ENCODE measurements at places on chromosomes 6 and 20.
A peak's percentile ranks its signal among the peaks of the same experiment; 100 is the strongest.

GRCh38 chr6:42331019-42331418 lies 113.4 kb upstream of the MRPS10 start:
- DNase-seq: no peak

DNA sequence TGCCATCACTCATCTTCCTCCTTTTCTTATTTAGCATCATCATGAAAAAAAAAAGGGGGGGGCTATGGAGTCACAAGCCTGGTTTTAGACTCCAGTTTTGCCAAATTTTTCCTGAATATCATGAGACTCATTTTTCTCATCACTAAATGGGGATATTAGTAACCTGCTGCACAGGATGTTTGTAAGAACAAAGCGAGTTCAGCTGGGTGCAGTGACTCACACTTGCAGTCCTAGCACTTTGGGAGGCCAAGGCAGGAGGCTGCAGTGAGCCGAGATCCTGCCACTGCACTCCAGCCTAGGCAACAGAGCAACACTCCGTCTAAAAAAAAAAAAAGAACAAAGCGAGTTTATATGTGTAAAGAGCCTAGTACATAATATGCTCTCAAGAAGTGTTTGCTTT lies 82.8 kb downstream of the TFAP2A start:
- no peak for DNase-seq

DNA sequence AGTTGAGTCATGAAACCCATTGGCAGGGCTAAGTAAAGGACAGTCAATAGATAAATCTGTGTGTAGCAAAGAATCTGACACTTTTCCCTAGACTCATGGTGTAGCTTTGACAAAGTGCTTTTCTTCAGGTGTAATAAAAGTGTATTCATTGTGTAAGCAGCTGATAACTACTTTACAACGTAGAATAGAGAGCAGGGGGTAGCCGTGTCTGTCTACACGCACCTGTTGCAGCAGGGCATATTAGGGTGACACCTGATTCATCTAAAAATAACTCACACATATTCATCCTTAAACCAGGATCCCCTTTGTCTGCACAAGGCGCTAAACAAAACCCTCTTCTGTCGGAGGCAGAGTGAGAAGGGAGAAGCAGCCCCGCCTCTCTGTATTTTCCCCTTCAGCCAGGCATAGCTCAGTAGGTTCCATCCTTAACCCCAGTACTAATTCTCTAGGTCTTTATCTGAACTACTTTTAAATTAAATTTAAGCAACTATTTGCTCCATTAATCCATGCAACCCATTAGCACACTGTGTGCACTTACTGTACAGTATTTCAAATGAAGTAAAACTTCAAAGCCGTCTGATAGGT lies 306.7 kb upstream of the SASH1 start:
- DNase-seq: no peak

DNA sequence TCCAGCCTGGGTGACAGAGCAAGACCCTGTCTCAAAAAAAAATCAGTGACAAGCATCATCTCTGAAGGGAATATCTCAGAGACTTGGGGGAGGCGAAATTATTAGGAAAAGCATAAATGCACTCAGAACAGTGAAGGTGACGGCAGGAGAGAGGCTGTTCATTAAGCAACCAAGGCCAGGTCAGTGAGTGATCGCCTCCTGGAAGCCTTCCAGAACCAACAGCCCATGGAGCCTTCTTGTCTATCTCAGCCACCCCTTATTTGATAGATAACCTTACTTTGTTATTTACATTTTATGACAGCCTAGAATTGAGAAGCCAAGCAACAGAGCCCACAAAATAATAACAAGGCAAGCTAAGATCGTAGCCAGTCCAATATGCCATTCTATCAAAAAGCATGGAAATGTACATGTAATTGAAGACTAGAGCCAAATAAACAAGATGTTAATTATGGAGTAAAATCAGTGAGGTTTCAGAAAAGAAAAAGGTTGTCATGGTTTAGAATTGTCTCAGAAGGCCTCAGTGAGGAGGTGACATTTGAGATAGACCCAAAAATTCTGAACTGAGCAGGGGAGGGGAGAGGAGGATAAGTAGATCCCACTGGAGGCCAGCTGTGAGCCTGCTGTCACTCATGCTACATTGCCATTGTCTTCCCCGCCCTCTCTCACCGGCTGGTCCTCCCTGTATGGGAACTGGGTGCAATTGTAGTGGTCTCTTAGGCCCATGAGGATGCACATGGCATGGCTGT lies 17.8 kb downstream of the BNIP5 start:
- DNase-seq: no peak

- no peak for DNase-seq
These were observed 172.2 kb downstream of the KIF6 start for GRCh38 chr6:39553029-39553428.

DNA sequence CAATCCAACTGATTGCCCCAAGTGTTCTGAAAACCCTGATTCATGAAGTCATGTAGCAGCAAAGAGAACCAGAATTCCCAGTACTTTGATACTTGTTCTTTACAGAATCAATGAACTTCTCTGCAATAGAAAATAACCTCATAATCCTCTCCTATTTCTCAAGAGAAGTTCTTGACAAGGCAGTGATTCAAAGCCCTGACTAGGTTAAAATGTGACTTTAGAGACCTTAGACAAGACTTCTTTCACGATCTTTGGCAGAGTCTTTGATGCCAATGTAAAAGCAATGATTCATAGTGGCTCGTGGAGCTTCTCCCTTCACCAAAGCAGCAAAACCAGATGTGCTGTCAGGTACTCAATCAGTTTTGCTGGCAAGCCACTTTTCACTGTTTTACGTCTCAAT lies 95.2 kb downstream of the CDK19 start:
- DNase-seq: no peak

GRCh38 chr6:160177220-160177619 lies 55.6 kb downstream of the SLC22A1 start:
- no peak for DNase-seq

- DNase-seq: no peak
These were observed 101.1 kb downstream of the CDK19 start for GRCh38 chr6:110714143-110714542.

DNA sequence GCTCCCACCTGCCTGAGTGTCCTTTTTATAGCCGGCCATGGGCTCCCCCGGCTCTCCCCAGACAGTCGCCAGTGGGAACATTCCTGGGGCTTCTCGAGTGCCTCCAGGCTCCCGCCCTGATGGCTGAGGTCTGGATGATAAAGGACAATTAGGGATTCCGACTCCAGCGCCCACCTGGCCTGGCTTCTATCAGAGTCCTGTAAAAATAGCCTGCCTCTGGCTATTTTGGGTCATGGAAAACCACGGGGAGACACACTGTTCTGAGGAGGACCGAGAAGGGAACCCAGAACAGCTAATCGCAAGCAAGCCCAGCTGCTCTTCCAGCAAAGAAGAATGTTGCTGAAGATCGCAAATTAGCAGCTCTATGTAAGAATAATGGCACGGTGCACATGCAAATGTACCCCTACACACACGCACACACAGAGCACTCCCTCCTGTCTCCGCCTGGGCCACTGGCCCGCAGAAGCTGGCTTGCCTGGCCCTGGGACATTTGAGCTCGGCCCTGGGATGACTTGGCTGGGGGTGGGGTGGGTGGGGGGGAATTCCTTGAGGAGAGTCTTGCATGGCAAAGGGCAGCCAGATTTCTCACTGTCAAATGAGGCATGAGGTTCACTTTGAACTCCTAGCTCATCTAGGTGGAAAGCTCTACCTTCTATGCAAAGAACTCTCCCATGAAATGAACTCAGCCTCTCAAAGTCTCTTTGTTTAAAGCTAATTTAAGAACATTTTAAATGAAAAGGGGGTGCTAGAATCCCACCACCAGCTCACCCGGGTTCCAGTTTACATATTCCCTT lies 55.3 kb downstream of the CTCFL start:
- no peak for DNase-seq

GRCh38 chr6:154289818-154290508 lies 66.6 kb downstream of the IPCEF1 start:
- no peak for DNase-seq

DNA sequence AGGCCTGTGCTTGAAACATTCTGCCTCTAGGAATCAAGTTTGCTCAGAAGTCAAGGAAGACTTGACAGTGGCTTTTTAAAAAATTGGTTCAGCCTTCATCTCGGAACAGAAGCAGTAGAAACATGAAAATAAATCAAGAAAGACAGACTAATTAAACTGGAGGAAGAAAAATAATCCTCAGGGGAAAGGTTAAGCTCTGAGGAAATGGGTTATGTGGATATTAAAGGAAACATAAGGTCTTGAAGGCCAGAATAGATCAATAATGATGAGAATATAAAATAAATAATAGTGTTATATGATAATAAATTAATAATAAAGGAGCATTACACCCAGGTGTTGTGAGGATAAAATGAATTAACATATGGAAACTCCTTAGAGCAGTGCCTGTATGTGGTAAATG lies 121.7 kb downstream of the GPR63 start:
- no peak for DNase-seq

- no peak for DNase-seq
These were observed 2.5 kb downstream of the MYLK4 start for GRCh38 chr6:2748183-2748582.

DNA sequence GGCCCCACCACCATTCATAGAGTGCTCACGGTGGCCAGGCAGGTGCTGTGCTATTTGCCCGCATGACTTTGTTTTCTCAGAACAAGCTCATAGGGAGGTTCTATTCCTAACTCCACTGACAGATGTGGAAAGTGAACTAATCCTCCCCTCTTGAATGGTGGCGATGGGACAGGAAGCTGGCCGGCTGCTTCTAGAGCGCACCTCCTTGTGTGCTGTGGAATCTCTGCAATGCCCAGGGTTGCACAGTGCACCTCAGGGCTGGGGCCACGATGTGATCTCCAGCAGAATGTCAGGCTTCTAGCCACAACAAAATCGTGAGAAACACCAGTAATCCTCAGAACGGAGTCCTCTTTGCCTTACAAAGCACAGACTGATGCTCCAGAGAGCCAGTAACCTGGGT lies 53.8 kb upstream of the SLC22A23 start:
- DNase-seq: no peak

- peak; percentile 27 for DNase-seq
These were observed 7.3 kb downstream of the MTCH1 start for GRCh38 chr6:36978421-36979346.

GRCh38 chr20:57309544-57310115 lies 20.0 kb upstream of the SPO11 start:
- no peak for DNase-seq

GRCh38 chr20:48002517-48002970 lies 217.3 kb upstream of the SULF2 start:
- no peak for DNase-seq

DNA sequence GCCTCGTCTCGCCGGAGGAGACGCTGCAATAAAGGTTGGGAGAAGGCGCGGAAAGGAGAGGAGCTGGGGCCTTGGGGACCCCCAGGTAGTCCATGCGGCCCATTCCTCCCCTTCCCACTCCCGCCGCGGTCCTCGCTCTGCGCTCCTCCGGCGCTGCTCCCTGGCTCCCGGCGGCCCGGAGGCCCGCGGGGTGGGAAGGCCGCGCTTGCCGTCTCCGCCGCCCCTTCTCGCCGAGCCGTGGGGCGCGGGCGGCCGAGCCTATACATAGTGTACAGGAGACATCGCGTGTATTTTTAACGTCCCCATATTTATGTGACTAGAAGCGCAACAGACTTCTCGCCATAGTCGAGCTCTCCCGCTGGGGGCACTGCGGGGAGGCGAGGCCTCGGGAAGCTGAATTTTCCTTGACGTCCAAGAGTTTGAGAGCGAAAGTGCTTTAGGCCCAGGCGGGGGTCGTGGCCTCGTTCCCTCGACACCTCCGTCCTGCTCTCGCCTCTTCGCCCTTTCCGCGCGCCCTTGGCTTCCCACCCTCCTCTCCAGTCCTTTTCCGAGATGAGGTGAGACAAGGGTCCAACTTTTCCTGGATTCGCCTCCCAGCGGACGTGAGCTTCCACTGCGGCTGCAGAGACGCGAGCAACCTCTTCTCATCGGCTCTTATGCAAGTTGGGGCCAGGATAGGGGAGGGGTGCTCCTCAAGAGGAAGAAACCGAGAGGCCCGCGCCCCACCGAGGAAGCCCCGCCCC lies 29.0 kb downstream of the SLC12A5 start:
- DNase-seq: peak; percentile 31

- no peak for DNase-seq
These were observed 620 bp upstream of the DEK start for GRCh38 chr6:18264923-18265377.

GRCh38 chr20:48349656-48350055 lies 478.1 kb downstream of the PREX1 start:
- no peak for DNase-seq

DNA sequence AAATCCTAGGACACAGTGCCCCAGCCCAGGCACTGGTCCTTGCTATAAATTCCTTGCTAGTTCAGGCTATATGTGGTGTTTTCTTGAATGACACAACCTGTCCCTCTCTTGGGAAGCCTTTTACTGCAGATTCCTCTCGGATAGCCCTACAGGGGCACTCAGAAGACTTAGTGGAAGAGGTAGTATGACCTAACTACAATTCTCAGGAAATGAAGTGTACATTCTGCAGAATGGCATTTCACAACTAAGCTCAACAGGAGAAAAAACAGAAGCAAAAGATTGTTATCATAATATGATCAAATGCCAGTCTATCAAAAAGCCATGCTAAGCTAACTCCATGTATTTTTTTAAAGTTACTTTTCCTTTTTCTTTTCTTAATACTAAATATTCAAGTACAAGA lies 66.3 kb upstream of the FBXL4 start:
- no peak for DNase-seq

DNA sequence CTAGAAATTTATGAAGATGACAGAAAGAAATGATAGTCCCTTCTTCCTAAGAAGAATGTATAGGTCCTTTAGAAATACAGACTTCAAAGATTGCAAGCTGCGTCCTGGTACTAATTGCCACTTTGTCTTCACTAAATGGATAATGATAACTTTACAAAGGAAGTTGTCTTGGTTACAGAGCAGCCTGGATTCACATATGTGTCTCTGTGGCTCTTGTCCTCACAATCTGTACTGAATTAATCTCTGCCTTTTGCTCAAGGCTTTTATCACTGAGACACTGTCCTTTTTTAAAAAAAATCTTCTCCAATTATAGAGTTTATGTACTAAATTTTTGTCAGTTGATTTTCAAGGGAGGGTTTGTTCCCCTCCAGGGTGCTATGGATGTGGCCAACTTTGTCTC lies 17.5 kb upstream of the MRAP2 start:
- DNase-seq: no peak

DNA sequence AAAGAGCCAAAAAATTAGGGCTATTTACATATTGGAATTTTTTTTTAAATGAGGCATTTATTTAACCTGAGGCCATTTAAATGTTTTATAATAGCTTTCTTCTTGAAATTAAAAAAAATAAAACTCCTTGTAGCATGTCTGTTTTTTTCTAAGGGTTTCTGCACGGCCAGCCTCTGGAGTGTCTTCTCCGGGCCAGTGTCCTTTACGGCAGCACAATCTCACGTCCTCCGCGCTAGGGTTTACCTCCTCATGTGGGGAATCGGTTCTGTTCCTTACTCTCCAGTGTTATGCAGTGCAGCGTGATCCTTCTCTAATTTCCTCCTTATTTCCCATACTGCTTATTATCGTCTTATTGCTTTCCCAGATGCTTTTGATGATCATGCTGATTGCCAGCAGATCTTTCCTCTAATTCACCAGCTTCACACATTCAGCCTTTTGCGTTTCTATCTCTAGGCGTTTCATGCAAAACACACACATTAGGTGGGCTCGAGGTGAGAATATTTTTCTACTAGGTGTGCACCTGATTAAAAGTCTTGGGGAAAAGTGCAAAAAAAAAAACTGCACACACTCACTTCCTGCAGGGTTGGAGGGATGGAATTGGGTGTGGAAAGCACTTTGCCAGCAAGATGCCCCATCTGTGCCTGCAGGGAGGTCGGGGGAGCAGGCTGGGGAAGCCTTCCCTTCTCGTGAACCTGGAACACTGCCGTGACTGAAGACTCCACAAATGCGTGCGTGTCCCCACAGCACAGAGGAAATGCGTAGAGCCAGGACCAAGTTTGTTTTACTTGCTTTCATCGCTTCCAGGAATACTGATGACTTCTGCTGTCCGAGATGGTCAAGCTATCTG lies 56.1 kb downstream of the PSMG4 start:
- DNase-seq: no peak

All from AG10803 (cell line).